MG63 (cell line): ENCODE measurements at places on chromosomes 16 and 17.
A peak's percentile ranks its signal among the peaks of the same experiment; 100 is the strongest.

- no peak for DNase-seq
These were observed 5.0 kb downstream of the ADCY7 start for GRCh38 chr16:50271148-50272041.

GRCh38 chr17:82937411-82938371 lies 97.9 kb upstream of the ZNF750 start:
- DNase-seq = no peak

- DNase-seq = peak; percentile 42
These were observed 752 bp downstream of the EXOSC6 start for GRCh38 chr16:70250748-70251628.

- DNase-seq = peak; percentile 88
These were observed 756 bp downstream of the TAX1BP3 start for GRCh38 chr17:3667366-3668278.

DNA sequence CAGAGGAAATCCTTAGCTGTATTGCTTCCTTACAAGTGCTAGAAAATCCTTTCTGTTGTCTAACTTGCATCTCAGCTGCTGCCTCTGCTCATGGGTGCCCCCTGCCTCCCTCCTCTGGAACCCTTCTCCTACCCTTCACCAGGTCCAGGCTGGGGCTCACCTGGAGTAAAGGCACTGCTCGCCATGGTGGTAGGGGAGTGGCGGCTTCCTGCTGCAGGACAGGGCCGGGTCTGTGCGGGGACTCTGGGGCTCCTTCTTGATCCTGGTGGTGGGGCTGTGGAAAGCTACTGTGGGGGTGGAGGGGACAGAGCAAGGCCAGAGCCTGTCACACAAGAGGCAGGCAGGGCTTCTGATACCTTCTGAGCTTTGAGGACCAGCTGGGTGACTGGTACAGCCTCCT lies 12.4 kb downstream of the ETV4 start:
- DNase-seq = no peak

DNA sequence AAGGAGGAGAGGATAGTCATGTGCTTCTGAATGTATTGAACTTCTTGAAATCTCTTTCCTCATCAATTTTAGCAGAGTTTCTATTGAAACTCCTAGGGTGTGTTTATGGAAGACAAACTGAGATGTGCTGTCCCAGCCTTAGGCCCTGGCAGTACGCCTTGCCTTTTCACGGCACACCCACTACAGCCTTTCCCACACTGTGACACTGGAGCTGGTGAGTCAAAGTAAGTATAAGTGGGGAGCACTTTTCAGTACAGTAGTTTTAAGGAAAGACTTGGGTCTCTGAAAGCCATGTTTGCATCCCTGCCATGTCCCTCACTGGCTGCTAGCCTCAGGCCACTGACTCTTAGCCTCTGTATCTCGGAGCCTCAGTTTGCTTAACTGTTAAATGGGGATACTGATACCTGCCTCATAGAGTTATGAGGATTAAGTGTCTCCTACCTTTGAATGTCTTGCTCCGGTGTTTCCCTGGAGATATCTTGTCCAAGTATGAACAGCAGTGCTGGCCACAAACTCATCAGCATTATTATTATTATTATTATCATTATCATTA lies 144.7 kb upstream of the CRHR1 start:
- no peak for DNase-seq

DNA sequence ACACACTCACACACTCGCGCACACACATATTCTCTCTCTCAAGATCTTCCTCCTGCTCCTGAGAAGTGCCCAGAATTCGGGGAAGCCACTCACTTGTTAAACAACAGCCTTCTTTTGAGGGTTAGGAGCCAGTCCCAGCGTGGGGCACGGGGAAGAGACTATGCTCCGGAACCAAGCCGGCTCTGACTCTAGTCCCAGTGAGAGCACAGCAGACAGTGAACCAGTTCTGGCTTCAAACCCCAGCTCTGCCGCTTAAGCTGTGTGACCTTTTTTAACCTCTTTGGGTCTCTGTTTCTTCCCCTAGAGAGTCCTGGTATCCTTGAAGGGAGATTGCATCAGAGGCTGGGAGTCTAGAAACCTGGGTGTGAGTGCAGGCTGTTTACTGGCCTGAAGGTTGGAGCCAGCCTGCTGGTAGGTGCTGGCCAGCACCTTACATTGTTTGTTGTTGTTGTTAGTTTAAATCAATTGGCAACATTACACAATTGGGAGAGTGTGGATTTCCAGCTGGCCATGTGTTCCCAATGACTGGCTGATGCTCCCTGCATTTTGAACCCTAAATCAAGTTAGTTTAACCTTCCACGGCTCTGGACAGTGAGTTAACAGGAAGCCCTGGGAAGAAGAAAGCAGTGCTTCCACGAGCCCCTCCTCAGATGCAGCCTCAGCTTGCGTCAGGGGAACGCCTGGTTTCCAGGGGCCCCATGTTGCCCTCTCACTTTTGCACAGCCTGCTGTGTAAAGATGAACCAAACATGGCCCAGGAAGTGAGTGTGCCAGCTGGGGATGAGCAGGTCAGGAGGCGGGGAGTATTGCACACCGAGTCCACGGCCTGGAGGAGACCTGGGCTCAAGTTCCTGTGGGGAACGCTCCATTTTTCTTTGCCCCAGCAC lies 71.5 kb downstream of the GAS7 start:
- peak; percentile 72 for DNase-seq
